Cerebellar nuclear complex (tissue), 1 donor: ENCODE measurements at places on chromosomes 12 and 14.

- DNase-seq = no peak
These were observed 124.0 kb downstream of the DYRK2 start for GRCh38 chr12:67772267-67773169.

DNA sequence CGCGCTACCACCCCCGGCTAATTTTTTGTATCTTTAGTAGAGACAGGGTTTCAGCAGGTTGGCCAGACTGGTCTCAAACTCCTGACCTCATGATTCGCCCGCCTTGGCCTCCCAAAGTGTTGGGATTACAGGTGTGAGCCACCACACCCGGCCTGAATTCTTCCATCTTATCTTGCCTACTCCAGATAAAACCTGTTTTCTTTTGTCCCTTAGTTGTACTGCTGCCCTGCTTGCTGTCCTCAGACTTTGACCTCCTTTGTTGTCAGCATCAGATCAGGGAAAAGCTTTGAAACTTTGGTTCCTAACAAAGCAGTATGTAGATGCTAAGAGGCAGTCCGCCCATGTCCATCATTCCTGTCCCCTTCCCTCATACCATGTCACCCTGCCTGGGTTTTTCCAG, 15.9 kb downstream of the COPZ1 start:
- no peak for DNase-seq

- no peak for DNase-seq
These were observed 13.7 kb upstream of the ITGA5 start for GRCh38 chr12:54432815-54433164.

DNA sequence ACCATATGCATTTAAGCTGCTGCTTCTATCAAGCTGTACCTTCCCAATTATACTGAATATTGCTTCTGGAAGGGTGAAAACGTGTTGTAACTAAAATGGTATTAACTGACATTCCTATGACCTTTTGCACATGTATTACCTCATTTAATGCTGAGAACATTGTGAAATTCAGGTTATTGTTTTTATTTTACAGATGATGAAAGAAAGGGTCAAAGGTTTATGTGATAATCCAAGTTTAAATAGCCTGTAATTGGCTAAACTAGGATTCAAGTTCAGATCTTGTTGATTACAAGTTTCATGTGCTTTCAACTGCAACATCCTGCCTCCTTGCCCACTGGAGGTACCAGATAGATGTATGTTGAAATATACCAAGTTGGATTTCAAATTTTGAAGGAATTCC, 433.3 kb upstream of the PRICKLE1 start:
- no peak for DNase-seq

DNA sequence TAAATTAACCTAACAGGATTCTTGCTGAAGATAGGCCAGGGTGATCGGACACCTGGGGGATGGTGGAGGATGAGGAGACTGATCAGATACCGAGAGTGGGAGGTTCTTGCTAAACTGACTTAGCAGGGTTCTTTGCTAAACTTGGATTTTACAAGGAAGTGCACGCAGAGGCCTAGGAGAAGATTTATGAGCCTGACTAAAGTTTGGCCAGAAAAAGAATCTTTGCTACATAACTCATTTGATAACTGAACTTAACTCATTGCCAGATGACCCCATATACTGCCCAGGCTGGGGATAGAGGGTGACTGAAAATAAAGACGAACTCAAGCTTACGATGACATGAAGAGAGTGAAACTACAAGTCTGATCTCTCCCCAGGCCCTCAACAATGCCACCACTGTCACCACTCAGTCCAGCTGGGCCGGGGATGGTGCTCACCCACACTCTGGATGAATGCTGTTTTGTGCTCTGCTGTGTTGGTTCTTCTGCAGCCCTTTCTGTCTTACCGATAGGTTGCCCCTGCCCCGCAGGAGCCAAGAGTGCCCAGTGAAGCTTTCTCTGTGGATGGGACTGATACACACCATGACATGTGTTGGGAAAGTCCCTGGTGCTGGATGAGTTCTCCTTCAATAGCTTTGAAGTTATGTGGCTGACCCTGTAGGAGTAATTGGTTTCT, 29.0 kb downstream of the PPFIBP1 start:
- no peak for DNase-seq

DNA sequence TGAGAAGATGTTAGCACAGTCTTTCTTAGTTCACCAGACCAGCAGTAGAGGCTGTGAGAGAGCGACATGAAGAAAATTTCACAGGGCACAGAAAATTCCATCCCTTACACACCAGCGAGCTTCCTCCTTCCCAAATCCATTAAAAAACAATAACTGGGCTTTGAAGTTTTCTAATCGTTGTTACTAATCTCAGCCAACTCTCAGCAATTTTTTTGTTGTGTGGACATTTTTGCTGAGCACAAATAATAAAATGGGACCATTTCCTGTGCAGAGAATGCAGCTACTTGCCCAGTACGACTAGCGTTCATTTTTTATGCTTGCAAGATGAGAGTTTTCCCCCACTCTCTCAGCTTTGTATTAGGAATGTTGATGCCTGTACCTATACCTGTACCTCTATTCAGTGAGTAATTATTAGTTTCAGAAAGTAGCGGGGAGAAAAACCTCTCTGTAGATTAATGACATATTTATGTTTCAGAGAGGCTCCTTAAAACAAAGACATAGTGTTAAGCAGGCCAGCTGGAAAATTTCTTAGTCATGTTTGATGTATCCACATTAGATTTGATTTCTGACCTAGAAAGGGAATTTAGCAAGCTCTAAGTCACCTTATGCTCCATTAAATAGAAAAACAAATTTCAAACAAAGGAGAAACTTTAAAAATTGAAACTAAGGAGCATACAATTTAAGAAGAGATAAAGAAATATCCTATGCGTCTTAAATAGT, 146.5 kb downstream of the SRGAP1 start:
- no peak for DNase-seq

DNA sequence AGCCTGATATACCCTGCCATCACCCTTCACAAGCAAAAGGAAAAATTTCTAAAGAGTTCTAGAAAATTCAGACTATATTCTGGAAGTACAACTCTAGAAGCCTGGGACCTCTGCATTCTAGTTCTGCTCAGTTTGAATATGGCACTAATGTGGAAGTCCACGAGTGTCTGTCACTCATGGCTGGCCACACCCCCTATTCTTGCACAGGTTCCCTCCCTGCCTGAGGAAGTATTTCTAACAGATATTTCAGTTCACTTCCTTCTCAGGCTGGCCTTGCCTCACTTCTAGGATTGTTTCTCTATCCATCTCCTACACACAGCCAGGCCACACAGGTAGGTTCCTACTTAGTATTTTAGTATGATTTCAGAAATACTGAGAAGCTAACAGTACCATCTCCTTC, 67.4 kb downstream of the PHLDA1 start:
- DNase-seq = no peak
